CD8-positive, alpha-beta memory T cell (primary cell): ENCODE measurements at places on chromosomes 6 and 20. TPM values are rescaled to one million over a fixed set of nuclear protein-coding genes. Genes with fewer than 3 reads are reported as not detected.

Gene VNN1
- total RNA-seq = not detected

Gene FAM210B
- 6.3 TPM for total RNA-seq

Gene CPNE5
- total RNA-seq = 0.29 TPM

Gene RAET1G
- not detected for total RNA-seq

Gene LY86
- 0.53 TPM for total RNA-seq

Gene BCAS1
- total RNA-seq = 0.15 TPM

Gene MCHR2
- not detected for total RNA-seq

Gene TREM2
- total RNA-seq = 0.73 TPM

Gene CRISP3
- not detected for total RNA-seq

- DNase-seq = no peak
- no peak overlapping the region for H3K27ac ChIP-seq
- H3K36me3 ChIP-seq = no peaks in the 10 kb centered on the region
- no peaks in the 10 kb centered on the region for H3K27me3 ChIP-seq
- peaks cover 11% of the 10 kb centered on the region for H3K4me1 ChIP-seq
Measured at GRCh38 chr6:43457643-43458042, 2.3 kb upstream of the DLK2 start.

DNA sequence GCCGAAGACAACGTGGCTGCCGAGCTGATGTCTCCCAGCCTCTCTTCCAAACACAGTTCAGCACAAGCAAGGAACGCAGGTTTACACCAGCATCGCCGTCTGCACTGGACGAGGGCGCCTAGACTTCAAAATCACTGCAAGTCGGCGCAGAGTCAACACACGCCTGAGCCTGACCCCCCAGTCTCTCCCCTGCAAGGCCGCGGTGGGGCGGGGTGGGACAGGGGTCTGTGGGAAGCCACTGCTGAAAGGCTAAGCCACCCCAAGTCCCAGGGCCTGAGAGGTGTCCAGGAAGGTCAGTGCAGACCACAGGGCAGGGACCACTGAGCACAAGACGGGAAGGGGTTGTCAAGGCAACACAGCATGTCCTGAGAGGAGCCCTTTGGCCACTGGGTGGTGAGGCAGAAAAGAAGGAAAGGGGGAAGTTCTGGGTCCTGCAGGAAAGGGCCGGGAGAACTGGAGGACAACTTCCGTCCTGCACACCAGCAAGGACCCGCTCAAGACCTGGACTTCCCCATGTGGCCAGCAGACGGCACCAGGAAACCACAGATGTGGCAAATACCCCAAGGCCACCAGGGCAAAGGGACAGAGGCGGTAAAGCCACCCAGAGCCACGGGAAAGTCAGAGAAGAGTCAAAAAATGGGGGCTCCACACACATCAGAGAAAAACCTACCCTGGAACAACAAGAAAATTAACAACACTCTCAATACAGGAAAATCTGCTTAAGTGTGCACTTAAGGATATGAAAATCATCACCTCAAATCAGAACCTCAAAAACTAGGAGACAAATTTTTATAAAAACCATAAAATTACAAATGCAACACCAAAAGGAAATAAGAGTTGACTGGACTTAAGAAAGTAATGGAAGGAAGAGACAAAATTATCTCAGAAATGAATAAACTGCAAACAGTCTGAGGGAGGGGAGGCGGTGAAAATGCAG is 84.8 kb downstream of the TAF4 start:
- H3K36me3 ChIP-seq = no peaks in the 10 kb centered on the region
- peaks cover 9% of the 10 kb centered on the region for H3K4me1 ChIP-seq
- no peaks in the 10 kb centered on the region for H3K27me3 ChIP-seq

DNA sequence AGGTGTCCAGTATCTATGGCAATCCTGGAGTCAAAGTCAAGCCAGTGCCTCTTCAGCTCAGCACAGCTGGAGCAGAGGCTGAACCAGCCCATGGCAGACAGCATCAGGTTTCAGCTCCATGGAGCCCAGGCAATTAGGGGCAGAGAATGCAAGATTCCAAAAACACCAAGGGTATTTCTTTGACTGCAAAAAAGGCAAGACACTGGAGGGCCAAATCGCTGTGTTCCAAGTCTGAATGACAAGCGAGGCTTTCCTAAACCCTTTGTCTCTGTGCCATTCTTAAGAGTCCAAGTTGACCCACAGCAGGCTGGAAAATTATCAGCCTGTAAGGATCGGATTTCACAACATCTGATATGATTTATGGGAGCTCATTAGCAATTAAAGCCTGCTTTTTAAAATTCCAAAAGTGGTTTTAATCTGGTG is 49.7 kb upstream of the TGM3 start:
- no peak overlapping the region for H3K27ac ChIP-seq
- H3K27me3 ChIP-seq = no peaks in the 10 kb centered on the region
- no peaks in the 10 kb centered on the region for H3K36me3 ChIP-seq

DNA sequence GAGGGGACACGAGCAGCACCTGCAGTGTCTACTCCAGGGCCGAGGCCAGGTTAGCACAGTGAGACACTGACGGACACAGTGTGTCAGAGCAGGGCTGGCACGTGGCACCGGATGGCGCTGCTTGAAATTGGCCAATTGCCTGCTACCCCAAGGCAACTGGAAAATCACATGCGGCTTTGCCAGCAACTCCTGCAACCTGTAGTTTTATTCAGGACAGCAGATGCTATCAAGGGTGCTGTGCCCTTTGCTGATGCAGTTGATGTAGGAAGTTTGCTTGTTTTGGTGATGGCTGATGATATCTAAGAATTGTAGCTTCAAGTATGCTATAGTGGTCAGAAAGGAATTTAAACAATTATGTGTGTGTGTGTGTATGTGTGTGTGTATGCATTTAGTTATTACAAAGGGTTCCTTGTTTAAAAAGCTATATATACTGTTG is 25.9 kb downstream of the RIN2 start:
- no peak for DNase-seq
- H3K4me3 ChIP-seq = no peak overlapping the region
- H3K4me1 ChIP-seq = no peaks in the 10 kb centered on the region
- no peaks in the 10 kb centered on the region for H3K36me3 ChIP-seq
- H3K27me3 ChIP-seq = no peaks in the 10 kb centered on the region

GRCh38 chr6:52672412-52673025 is 1.6 kb downstream of the TMEM14A start:
- H3K27me3 ChIP-seq = no peaks in the 10 kb centered on the region
- no peak overlapping the region for H3K4me3 ChIP-seq
- no peak for DNase-seq
- no peak overlapping the region for H3K27ac ChIP-seq

GRCh38 chr6:145823328-145823944 is 8.8 kb upstream of the FBXO30 start:
- no peaks in the 10 kb centered on the region for H3K36me3 ChIP-seq
- no peak overlapping the region for H3K4me3 ChIP-seq
- no peaks in the 10 kb centered on the region for H3K27me3 ChIP-seq
- DNase-seq = no peak
- peaks cover 4% of the 10 kb centered on the region for H3K4me1 ChIP-seq

DNA sequence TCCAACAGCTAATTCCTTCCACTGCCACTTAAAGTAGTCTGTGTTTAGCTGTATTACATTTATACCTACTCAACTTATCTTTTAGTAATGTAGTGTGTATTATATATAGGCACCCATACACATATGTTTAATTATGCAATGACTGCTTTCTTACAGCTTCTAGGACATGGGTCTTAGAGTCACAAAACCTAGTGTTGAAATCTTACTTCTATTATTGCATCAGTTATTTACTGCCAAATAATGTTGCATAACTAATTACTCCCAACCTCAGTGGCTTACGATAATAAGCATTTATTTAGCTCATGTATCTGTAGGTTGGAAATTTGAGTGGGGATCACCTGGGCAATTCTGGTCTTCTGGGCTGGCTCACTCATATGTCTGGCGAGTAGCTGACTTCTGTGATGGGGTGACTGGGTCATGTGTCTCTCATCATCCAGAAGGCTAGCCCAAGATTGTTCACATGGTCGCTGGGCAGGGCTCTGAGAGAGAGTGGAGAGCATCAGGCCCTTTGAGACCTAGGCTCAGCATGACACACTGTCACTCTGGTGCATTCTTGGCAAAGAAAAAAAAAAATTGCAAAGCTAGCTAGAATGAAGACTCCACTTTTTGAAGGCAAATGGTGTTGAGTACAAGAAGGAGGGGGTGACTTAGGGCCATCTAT is 187.0 kb downstream of the PLCB1 start:
- H3K4me3 ChIP-seq = no peak overlapping the region
- no peak overlapping the region for H3K27ac ChIP-seq
- no peaks in the 10 kb centered on the region for H3K36me3 ChIP-seq
- H3K4me1 ChIP-seq = no peaks in the 10 kb centered on the region
- no peaks in the 10 kb centered on the region for H3K27me3 ChIP-seq

DNA sequence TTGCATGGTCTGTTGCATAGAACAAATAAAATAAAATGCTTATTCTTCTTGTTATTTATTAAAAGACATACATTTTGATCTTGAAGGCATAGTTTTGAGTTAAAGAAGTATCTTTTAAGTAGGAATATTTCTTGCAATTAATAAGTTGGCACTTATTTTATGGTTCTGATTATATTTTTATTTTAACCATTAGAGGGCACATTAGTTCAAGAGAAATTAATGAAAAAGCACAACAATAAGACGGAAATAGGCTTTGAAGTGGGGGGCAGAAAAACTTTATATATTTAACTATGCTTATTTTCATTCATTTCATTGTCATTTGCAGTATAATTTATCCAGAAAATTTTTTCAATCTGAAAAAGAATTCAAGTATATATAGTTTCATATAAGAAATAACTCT is 44.2 kb upstream of the MAP3K7 start:
- H3K4me1 ChIP-seq = no peaks in the 10 kb centered on the region
- no peaks in the 10 kb centered on the region for H3K36me3 ChIP-seq
- no peak for DNase-seq
- H3K4me3 ChIP-seq = no peak overlapping the region
- no peaks in the 10 kb centered on the region for H3K27me3 ChIP-seq

DNA sequence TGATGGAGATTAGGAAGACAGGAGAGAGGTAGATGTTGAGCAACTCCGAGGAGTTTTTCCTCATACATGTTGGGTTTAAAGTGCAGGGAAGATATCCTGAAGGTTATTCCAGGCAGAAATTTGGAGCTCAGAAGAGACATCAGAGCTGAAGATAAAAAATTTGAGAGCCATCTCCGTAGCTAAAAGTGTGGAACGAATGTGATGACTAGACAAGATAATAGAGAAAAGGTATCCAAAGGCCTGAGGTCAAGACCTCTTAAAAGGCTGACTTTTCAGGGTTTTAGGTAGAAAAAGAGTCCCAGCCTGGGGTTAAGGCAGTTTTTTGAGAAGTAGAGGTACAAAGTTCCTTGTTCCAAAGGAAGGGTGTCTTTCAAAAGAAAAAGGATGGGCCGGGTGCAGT is 214.8 kb downstream of the ESR1 start:
- H3K36me3 ChIP-seq = no peaks in the 10 kb centered on the region
- H3K27ac ChIP-seq = no peak overlapping the region
- DNase-seq = no peak
- H3K27me3 ChIP-seq = no peaks in the 10 kb centered on the region
- no peaks in the 10 kb centered on the region for H3K4me1 ChIP-seq

DNA sequence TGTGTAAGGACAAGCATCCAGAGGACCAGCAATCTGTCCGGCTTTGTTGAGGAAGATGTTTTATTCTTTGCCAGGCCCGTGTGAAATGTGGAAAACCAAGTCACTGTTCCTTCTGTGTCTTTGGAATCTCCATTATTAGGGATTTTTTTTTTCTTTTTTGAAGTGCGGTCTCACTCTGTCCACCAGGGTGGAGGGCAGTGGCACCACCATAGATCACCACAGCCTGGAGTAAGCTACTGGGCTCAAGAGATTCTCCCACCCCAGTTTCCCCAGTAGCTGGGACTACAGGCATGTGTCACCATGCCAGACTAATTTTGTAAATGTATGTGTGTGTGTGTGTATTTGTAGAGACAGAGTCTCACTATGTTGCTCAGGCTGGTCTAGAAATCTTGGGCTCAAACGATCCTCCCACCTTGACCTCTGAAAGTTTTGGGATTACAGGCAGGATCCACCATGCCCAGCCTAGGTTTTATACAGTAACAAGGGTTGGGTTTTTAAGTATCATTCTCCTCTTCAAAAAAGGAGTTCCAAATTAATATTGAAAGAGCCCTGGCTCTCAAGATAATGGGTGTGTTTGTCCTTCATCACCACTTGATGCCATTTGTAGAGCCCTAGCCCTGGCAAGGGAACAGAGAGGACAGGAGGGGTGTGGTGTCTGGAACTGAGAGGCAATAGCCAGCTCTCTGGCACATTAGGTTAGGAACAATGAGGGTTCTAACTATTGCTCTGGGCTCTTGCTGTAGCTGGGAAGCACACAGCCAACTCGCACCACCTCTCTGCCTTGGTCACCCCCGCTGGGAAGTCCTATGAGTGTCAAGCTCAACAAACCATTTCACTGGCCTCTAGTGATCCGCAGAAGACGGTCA is 3.1 kb downstream of the LAMP5 start:
- no peak overlapping the region for H3K4me3 ChIP-seq
- H3K27ac ChIP-seq = no peak overlapping the region
- no peaks in the 10 kb centered on the region for H3K4me1 ChIP-seq
- no peaks in the 10 kb centered on the region for H3K36me3 ChIP-seq

DNA sequence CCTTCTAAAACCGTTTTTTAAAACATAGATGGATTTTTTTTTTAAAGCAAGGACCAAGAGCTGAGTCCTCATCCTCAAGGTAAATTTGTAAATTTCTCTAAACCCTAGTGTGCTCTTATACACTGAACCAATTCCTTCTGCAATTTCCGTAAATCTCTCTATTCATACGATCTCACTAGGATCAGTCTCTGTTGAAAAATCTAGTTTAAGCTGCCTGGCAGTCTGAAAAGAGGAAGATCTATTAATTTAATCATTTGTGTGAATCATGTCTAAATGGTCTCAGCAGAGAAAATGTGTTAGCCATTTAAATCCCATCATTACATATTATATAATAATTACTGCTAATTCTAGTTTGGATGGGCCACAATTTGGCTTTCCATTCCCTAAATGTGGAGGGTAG is 184.2 kb upstream of the TSHZ2 start:
- no peak overlapping the region for H3K27ac ChIP-seq
- no peaks in the 10 kb centered on the region for H3K36me3 ChIP-seq
- no peak overlapping the region for H3K4me3 ChIP-seq
- peaks cover 5% of the 10 kb centered on the region for H3K27me3 ChIP-seq
- H3K4me1 ChIP-seq = no peaks in the 10 kb centered on the region

DNA sequence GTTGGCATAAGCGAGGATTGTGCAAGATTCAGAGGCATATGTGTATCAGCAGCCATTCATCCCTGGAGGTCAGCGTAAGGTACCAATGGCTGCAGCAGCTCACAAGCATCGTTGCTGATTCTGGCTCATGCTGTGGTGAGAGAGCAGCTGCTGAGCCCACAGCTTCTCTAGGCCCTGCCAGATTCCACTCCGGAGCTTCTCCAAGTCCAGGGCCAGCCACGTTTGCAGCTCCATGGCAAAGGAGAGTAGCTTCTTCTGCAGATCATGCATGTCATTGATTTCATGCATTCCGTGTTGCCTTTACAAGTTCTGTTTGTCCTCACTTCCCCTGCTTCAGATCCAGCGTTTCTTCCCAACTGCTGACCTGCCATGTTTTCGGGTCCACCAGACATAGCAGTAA is 474.8 kb upstream of the ID4 start:
- DNase-seq = no peak
- no peaks in the 10 kb centered on the region for H3K36me3 ChIP-seq
- H3K27ac ChIP-seq = no peak overlapping the region
- no peaks in the 10 kb centered on the region for H3K4me1 ChIP-seq
- no peaks in the 10 kb centered on the region for H3K27me3 ChIP-seq
- no peak overlapping the region for H3K4me3 ChIP-seq
